NCI-H187 (cell line): ENCODE measurements at places on chromosomes 13 and 19.

GRCh38 chr13:37070145-37070695, 10.7 kb upstream of the SUPT20H start:
- DNase-seq: no peak

- DNase-seq: no peak
Measured at GRCh38 chr19:33520844-33521479, 629 bp downstream of the PEPD start.

DNA sequence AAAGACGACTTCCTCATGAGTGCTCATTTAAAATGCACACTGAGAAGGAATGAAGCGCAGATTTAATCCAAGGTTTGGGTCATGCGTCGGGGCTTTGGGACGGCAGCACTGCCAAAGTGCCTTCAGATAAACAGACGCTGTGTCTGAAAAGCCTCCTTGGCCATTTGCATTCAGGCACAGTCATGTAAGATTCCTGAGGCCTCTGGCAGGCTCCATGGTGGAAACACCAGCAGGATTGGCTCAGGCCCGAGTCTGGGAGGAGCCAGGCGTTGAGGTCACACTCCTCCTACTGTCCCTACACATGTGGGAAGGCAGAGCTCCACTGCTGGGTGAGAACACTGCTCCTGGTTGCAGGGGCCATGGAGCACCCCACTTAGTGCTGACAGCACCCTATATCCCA, 113.3 kb upstream of the KL start:
- DNase-seq: no peak

DNA sequence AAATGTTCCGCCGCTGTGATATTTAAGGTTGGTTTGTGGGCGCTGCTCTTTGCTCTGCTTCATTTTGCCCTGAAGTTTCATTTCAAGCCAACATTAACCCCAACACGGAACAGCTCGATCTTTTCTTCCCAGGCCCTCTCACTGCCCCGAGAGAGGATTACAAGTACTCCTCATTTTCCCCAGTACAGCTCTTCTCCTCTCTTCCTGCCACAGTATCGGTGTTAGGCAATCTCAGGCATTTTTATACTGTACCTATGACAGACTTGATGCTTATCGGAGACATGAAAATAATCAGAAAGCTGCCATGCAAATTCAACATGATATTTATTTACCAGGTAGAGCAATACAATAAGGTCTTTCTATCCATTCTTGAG, 1.3 kb upstream of the EDNRB start:
- DNase-seq: no peak

- no peak for DNase-seq
Measured at GRCh38 chr19:30878495-30878894, 470.7 kb downstream of the TSHZ3 start.

GRCh38 chr19:34145741-34146202, 26.5 kb upstream of the LSM14A start:
- DNase-seq: no peak

- no peak for DNase-seq
Measured at GRCh38 chr19:40213882-40214570, 4.2 kb downstream of the TTC9B start.

- no peak for DNase-seq
Measured at GRCh38 chr13:46753137-46753536, 43.8 kb downstream of the ESD start.

DNA sequence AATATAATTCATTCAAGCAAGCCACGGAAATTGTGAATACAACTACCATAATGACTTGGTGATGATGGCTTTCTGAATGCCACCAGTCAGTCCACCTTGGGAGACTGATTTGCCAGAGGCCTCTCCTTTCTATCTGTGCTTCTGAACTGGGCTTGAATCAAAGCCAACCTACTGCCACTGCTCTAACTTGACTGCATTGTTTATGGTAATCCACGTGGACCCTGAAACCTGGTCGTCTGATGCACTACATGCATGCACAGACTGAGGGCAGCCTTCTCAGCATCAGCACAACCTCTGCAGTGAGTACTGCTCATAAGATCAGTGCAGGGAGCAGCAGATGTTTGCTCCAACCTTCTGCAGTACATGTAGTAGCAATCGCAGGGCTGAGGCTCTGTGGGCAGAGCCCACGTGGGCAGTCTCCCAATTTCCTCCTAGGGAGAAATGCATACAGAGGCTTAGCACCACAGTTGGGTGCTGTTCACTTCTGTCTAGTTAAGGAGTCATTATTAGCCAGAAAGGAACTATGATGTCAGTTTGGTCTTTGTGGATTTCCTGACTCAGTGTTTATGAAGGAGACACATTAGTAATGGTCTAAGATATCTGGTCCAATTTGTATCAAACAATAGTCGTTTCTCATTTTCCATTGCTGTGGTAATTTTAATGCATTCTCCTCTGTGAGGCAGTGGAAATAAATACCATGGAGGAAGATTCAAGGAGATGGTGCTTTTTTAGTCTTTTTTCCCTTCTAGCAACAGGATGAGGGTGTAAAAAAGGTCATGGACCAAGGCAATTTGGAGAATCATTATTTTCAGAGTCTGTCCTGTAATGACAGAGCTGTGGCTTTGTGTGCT, 82.5 kb downstream of the AKAP11 start:
- no peak for DNase-seq

GRCh38 chr13:97369261-97369893, 64.6 kb upstream of the RAP2A start:
- DNase-seq: no peak

- DNase-seq: no peak
Measured at GRCh38 chr19:34997071-34997617, 3.0 kb upstream of the GRAMD1A start.

DNA sequence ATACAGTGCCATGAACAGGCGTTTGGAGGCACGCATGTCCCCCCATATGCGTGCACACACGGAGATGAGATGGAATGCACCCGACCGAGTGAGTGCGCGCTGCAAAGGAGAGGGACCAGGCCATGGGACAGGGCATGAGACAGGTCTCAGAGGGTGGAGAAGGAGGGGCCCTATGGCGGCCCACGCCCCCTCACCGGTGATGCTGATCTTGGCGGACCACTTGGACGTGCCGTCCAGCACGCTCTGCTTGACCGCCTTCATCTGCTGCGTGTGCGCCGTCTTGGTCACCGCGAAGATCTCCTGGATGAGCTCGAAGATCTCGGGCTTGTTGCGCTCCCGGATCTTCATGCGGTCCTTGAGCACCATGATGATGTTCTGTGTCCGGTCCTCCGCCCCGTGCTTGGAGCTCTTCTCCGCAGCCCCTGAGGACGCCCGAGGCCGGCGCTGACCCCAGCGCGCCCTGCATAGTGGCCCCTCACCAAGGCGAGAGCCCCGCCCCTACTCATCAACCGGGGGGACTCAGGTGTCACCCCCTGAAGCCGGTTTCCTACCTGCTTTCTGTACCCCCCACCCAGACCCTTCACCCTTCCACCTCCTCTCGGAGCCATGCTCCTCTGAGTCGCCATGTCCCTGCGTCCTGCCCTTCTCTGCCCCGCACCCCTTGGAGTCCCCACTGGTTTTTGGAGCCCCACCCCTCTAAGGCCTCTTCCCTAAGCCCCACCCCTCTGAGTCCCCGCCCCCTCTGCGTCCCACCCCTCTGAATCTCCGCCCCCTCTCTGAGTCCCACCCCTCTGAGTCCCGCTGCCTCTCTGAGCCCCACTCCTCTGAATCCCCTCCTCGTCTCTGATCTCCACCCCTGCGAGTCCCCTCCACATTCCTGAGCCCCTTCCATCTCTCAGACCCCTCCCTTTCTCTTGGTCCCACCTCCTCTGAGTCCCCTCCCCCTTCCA, 40.8 kb downstream of the UNC13A start:
- DNase-seq: no peak

DNA sequence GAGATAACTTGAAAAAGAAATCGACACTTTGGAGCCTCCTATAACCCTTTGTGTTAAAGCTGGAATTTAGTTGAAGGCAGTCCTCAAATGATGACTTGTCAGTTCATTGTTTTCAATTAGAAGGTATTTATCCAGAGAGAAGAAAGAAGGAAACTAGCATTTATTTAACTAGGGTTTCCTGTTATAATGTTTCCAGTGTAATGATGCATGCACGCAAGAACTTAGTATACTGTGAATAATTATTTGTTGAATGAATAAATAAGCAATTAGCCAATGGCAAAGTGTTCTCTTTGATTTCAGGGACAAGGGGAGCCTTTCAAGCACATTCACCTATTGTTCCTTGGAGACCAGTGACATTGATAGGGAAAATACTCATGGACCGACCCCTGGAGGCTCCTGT, 307.4 kb downstream of the KLF5 start:
- DNase-seq: no peak
